Stimulated activated CD4-positive, alpha-beta T cell treated with anti-CD3 and anti-CD28 coated beads, Interleukin-1b, Interleukin-23, amount 100 ng/mL, for 1 hour (primary cell): ENCODE measurements at places on chromosomes 12 and 14.
A peak's percentile ranks its signal among the peaks of the same experiment; 100 is the strongest.

DNA sequence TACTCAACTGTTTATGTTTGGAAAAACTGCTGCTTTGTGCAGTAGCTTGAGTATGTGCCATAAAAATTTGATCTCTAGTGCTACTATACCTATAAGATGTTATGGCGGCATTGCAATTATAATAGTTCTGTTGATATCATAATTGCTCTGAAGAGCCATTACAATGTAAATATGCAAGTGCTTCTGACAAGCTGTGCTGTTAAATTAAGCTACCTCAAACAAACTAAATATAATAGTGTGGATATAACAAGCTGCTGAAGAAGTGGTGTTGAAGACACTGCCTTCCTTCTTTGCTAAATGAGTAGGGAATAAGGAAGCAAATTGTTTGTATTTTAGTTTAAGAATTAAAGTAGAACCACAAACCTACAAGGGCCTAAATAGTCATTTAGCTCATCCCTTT, 301.0 kb upstream of the MIS18BP1 start:
- DNase-seq = no peak

DNA sequence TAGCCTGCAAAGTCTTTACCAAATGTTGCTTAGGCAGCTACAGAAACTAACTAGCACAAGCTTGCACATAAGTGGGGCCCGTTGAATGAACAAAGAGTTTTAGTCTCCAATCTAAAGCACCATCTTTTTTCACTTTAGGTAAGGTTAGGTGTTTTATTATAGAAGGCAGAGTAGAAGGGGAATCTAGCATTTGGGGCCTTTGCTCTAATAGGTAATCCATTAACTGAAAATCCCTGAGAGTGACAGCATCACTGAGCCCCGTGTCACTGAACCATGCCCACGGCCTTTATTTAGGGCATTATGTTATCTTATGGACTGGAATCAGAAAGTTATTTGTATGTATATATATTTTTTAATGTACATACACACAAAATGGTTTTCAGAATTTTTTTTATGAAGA, 25.1 kb downstream of the CPNE8 start:
- DNase-seq = no peak

DNA sequence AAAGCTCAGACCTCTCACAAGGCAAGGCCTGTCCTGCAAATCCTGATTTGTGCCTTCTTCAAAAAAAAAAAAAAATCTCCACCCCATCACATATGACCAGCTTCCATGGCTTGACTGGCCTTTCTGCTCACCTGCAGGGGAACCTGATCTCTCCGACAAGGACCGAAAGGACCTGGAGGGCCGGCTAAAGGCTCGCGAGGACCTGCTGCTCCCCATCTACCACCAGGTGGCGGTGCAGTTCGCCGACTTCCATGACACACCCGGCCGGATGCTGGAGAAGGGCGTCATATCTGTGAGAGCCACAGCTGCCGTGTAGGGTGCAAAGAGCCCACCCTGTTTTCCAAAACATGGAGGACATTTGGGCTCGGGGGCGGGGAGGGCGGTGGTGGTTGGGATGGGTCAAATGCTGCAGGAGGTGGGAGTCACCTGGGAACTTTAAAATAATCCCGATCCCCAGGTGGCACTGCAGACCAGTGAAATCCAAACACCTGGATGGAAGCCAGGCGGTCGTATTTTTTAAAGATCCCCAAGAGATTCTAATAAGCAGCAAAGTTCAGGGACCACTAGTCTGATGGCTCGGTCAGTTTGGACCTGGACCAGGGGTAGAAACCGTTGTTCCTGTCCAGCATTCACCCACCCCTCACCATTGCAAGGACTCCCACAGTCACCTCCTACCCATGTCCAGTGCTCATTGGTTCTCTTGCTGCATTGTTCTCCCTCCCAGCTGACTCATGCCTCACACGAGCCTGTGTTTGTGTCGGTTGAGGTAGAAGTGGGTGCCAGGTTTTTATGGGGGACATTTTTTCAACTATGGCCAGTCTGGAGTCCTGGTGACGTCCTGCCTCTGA, 44.8 kb downstream of the FOXN4 start:
- peak; percentile 4 for DNase-seq

DNA sequence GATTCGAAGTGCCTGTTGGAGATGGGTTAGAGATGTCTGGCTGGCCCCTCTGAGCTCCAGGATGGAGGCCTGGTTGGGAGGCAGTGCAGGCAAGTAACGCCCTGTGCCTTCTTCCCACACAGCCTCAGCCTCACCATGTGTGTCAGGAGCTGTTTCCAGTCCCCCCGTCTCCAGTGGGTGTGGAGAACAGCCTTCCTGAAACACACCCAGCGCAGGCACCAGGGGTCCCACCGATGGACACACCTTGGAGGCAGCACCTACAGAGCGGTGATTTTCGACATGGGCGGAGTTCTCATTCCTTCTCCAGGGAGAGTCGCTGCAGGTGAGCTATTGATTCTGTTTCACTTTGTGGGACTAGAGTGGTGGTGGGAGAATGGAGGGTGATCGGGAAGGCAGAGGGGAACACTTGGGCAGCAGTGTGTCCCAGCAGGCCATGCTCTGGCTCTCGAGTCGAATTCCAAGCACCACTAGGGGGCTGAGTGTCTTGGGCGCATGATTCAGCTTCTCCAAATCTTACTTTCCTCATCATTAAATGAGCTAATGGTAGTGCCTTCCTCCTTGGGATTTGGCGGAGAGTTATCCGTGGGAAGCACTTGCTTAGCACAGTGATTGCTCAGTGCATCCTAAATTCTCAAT, 6.8 kb downstream of the ACAD10 start:
- DNase-seq = no peak

DNA sequence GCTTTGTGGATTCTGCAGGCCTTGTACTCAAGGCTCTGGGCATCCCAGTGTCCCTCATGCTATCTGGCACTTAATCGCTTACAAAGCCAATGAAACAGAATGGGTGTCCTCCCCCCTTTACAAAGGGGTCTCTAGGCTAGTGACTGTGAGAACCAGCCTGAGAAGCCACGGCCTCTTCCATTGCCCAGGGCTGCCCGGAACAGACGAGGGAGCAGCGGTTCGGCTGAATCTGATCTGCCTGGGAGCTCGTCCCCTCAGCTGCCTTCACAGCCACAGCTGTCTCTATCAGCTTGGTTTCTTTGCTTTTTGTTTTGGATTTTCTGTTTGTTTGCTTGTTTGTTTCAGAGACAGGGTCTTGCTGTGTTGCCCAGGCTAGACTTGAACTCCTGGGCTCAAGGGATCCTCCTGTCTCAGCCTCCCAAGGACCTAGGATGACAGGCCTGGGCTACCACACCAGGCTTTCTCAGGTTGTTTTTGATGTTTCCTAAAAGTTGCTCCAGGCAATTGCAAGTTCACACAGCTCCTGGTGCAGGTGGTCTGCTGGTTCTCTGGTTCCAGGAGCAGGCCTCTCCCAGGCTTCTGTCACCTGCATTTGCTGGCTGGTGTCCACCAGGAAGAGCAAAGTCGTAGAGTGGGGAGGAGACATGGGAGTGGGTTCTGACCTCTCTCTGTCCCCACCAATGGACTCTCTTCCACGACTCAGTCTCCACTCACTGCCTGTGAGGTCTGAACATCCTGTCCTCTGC, 10.9 kb upstream of the RIN3 start:
- DNase-seq = no peak

- no peak for DNase-seq
Measured at GRCh38 chr12:125329239-125330102, 264.2 kb downstream of the AACS start.

- DNase-seq = no peak
Measured at GRCh38 chr12:120712610-120713009, 2.4 kb downstream of the UNC119B start.

- DNase-seq = no peak
Measured at GRCh38 chr12:56061982-56062381, 18.0 kb upstream of the ERBB3 start.

DNA sequence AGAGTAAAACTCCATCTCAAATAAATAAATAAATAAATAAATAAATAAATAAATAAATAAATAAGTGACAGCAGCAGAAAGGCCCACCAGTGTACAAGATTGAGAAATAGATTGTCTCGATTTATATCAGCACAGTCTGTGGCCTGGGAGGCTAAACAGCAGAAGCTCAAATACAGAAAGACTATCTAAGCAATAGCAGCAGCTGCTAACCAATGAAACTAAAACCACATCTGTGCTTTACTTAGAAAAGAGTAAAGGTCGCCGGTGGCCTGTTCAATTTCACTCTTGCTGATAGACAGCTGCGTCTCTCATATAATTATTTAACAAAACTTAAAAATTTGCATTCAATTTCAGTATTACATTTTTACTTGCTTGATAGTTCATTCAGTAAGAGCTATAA, 325.7 kb downstream of the CEP128 start:
- no peak for DNase-seq

DNA sequence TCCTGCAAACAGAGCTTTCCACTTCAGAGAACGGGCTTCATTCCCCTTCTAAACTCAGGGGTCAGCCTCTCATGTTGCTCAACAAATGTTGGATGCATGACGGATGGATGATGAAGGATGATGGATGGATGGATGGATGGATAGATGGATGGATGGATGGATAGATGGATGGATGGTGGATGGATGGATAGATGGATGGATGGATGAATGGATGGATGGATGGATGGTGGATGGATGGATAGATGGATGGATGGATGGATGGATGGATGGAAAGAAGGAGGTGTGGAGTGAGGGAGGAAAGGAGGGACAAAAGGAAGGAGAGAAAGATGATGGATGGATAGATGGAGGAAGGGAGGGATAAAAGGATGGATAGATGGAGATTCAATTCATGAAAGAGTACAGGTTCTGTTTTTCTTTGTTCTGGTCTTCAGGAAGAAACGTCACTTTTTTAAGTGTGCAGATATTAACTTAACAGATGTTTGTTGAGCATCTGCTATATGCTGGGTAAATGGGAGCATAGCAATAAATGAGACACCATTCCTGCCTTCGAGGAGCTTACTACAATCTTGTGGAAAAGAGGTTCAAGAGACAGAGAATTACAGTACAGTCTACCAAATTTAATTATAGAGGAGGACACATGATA, 41.7 kb upstream of the PRIMA1 start:
- DNase-seq = no peak

DNA sequence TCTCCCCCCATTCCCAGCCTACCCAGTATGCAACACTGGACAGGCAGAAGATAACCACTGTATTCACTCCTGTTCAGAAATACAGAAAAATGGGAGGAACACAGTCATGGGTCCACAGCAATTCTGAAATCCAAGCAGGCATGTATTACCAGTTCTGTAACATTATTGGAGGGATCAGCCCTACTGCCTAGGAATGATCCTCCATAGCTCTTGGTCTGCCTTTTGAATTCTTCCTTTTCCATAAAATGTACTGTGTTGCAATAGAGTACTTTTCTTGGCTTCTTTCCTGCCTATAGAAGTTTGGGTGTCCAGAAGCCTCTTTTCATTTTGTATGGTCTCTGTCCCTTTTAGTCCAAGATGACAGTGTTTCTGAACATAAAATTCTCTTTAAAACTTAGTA, 46.5 kb downstream of the SPATS2 start:
- DNase-seq = no peak

DNA sequence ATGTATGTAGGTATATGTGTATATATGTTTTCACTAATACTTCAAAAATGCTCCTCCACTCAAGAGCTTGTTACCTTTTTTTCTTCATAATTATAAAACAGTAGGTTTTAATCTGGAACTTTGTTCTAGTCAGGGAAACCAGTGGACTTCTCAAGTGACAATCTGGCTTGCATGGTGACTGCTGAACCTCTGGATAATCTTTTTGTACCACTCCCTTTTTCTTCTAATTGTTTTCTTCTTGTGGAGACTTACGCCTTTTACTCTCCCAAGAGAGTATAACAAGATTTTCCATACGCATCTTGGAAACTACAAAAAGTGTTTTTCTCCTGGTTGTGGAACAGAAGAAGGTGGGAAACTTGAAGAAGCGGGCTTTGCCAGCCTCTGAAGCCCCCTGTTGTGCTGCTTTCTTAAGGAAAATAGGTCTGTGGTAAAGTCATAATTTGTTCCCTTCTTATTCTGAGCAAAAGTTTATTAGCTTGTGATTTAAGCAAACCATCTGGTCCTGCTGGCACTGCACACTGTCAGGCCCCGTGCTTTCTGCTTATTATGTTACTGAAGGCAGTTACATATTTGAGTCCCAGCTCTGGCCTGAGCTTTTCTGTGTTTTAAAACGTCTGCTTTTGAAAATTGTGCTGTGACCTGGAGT, 291.8 kb downstream of the ERC1 start:
- no peak for DNase-seq

- no peak for DNase-seq
Measured at GRCh38 chr12:60489071-60489470, 893.2 kb downstream of the SLC16A7 start.

GRCh38 chr14:64292197-64292596, 2.0 kb downstream of the ESR2 start:
- DNase-seq = no peak

- DNase-seq = no peak
Measured at GRCh38 chr14:96681829-96682228, 115.4 kb upstream of the VRK1 start.

DNA sequence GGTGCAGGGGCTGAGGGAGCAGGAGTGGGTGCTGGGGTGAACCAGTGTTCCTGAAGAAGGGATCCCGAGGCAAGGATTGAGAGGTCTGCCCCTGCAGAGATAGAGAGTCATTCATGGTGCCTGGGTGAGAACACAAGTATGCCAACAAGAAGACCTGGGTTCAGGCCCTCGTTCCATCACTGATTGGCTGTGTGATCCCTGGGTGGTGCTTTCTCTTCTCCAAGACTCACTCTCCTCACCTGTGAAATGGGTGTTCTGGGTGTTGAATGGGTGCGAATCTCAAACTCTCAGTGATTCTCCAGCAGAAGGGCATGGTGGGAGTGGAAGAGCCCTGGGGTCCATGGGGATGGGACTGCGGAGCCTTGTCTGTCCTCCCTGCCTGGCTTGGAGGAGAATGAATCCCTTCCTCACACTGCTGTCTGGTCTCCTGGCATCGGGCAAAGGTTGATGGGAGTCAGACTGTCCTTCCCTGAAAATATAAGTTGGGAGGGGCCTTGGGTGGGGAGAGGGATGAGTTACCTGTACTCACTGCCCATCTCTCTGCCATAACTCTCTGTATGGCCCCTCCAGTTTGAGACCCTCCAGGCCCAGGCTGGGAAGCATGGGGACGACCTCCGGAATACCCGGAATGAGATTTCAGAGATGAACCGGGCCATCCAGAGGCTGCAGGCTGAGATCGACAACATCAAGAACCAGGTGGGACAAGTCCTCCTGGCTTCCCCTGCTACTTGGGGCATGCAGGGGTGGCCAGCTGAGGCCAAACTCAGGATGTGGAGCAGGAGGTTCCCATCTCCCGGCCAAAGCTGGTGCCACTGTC, 9.6 kb downstream of the KRT7 start:
- no peak for DNase-seq

DNA sequence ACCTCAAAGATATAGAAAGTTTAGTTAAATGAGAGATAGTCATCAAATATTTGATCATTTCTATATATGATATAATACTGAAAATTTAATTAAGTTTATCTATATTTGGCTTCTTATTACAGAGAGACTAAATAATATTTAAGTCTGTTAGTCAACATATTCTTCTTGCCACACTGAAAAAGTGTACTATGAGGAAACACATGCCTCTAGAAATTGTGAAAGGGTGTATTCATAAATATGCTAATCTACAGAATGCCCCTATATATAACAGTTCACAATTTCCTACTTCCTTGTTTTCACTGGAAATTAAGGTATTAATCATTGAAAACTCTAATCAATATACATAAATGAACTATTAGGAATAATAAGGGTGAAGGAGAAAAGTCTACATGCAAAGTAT, 31.4 kb upstream of the ETV6 start:
- DNase-seq = no peak
